ENCODE measurements at places on chromosomes 2 and 18. TPM values are rescaled to one million over a fixed set of nuclear protein-coding genes. Genes with fewer than 3 reads are reported as not detected.

The SCYGR4 gene
- not detected for total RNA-seq

The COLEC11 gene
- 0.47 TPM for total RNA-seq

- no peak overlapping the region for H3K27ac ChIP-seq
- peaks cover 10% of the 10 kb centered on the region for H3K4me1 ChIP-seq
- no peaks in the 10 kb centered on the region for H3K27me3 ChIP-seq
These were observed 147.4 kb upstream of the GPC1 start for GRCh38 chr2:240288087-240288521.

The TCF4 gene
- 118 TPM for total RNA-seq

DNA sequence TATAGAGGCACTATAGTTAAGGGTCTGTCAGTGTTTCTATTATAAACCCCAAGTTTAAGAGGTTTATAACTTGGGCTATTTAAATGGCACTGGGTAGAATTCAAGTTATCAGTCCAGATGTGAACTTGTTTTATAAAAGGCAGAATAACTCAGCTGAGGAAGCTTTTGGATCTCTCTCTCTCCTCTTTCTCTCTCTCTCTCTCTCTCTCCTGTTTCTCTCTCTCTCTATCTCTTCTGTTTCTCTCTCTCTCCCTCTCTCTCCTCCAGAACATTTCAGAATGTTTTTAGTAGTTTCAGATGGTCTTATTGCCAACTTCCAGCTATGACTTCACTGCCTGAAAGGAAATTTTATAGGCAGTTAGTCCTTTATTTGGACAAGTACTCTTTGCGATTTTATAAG is 6.4 kb upstream of the BCL11A start:
- H3K4me3 ChIP-seq = no peak overlapping the region
- no peak overlapping the region for H3K27ac ChIP-seq

The KCNE4 gene
- not detected for total RNA-seq

Measured in H1 (cell line).